ENCODE measurements at places on chromosomes 5 and 9.

- no peak for DNase-seq
These were observed 74.2 kb downstream of the MSX2 start for GRCh38 chr5:174798551-174798951.

- no peak for DNase-seq
These were observed 40.9 kb upstream of the FABP6 start for GRCh38 chr5:160188141-160189015.

GRCh38 chr9:123322273-123323195 lies 33.5 kb upstream of the CRB2 start:
- no peak for DNase-seq

DNA sequence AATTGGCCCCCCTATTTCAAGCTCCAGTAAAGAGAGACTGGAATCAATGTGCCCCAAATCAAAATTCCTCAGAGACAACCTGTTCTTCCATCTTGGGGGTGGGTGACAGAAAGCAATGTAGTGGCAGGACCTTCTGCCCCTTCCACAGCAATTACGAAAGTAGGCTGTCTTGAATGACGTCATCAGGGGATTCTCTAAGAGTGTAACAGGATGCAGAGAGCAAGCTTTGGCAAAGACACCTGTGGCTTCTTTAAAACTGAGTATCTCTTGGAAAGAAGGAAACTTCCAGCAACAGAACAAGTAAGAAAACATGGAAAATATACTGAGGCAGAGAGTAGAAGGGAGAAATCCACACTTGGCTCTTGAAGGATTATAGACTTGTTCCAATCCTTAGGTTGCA lies 247.6 kb upstream of the PDE4D start:
- no peak for DNase-seq

DNA sequence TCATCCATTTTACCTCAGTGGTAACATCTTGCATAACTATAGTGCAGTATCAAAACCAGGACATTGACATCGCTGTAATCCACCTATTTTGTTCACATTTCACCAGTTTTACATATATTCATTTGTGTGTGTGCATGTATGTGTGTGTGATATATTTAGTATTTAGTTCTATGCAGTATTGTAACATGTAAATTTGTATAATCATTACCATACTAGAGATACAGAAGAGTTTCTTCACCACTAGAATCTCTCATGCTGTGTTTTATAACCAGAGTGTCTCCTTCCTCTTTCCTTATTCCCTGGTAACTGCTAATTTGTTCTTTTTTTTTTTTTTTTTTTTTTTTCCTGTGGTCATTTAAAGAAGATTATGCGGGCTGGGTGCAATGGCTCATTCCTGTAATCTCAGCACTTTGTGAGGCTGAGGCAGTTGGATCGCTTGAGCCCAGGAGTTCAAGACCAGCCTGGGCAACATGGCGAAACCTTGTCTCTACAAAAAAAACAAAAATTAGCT lies 11.0 kb downstream of the RASA1 start:
- DNase-seq: no peak

- DNase-seq: no peak
These were observed 67.5 kb downstream of the SETX start for GRCh38 chr9:132287256-132287760.

- DNase-seq: no peak
These were observed 943.8 kb downstream of the NR2F1-AS1 start for GRCh38 chr5:92637247-92637646.

DNA sequence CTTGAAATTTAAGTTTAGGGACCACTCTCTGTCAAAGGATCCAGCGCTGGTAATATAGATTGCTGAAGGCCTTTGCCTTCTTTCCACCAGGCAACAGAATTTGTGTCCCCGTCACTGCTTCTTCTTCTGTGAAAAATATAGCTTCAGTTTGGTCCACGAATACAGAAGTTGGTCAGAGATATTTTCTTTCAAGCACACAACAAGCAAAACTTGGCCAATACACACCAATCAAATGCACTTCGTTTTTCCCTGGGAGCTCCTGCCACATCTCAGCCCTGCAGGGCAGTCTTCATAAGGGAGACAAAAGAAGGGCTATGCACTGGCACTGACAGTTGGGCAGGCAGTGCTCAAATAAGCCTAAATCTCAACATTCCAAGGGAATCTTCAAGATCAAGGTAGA lies 22.9 kb downstream of the HAVCR2 start:
- no peak for DNase-seq

- no peak for DNase-seq
These were observed 64.5 kb upstream of the ERBIN start for GRCh38 chr5:65861830-65862241.

GRCh38 chr9:5446451-5447236 lies 3.7 kb upstream of the CD274 start:
- no peak for DNase-seq

DNA sequence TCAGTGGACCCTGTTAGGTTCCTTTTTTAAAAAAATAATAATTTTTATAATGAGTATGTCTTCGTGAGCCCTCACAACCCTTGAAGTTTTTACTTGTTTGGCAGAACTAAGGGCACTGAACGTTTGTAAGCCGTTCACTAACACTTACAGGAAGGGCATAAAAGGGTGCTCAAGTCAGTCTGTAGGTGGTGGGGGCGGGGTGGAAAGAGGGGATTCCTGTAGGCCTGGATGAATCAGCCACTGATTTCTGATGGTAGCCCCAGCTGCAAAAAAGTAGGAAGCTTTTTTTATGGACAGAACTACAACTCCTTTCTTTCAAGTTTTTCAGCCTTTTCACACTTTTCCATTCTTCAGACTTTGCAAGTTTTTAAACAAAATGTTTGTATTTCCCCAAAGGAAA lies 35.8 kb downstream of the PIK3R1 start:
- no peak for DNase-seq

DNA sequence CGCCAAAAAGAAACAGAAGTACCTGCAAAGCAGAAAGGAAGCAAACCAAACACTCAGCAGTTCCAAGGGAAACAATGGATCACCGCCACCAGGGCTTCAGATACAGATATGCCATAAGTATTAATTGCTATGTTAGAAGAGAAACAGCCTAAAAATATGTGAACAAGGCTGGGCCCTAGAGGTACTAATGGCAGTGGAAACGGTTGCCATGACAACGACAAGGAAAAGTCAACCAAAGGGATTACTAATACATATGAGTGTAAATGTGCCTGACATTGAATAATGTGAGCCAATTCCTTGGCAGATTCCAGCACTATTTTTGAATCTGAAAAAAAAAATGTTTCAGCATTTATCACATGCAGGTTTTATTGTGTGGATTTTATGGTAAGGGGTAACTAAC lies 75.0 kb downstream of the CAVIN4 start:
- no peak for DNase-seq

DNA sequence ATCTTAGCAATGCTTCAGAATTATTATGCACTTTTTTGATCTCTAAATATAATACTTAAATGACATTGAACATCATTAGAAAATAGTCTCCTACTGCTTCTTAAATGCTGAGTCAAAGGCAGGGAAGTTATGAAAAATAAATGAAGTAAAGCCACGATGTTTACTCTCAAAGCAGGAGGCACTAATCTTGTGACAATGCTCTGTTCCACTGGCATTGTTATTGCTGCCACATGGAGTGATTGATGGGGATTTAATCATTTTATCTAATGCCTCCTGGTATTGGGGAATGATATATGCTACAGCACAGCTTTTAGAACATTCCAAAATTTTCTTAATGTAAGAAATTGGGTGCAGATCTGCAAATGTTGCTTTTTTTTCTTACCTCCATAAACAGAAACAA lies 1655.4 kb upstream of the NUDT12 start:
- DNase-seq: no peak

DNA sequence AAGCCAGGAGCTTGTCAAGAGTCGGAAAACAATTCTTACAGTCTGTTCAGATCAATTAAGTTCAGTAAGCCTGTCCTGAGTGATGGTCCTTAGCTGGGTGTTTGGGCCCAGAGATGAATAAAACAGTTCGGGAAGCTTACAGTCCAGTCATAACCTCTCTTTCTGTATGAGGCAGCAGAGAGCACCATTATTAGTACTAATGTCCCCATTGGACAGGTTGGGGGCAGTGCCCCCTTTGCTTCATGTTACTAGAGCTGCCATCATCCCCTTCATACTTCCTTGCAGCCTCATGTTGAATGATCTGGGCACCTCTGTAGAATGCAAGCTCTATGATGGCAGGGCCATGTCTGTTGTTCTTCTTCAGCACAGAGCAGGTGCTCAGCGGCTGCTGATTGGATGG lies 9.8 kb downstream of the DOCK2 start:
- DNase-seq: no peak

DNA sequence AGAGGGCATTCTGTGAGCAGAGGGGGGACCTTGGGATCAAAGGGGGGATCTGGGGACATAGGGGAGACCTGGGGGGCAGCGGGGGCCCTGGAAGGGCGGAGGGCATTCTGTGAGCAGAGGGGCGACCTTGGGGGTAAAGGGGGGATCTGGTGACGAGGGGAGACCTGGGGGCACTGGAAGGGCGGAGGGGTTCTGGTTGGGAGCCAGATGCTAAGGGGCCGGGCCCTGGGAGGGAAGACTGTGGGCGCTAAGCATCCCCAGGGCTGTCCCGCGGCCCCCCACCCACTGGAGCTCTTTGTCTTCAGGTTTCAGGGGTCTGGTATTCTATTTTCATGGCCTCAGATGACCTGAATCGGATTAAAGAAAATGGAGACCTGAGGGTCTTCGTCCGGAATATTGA lies 748 bp downstream of the LCN9 start:
- DNase-seq: no peak

DNA sequence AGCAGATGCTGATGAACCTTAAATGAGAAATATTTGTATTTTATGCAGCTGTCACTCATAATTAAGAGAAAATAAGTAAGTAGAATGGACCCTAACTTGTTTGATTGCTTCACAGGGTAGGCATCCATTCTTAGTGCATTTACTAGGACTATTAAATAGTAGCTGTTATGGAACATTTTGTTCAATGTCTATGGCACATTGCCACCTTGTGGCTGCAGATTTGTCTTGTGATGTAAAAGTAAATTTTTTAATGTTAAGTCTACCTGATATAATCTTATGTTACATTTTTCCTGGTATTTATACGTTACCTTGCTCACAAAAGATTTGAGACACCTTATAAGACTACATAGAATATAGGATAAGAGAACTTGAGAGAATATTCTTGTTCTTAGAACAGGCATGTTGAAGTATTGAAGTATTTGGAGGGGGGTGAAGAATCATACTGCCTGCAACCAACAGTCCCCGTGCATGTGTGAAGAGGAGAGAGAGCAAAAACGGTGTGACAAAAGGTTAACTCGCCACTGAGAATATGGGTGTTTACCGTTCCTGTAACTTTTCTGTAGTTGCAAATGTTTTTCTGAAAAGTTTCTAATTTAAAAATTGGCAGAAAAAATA lies 161.1 kb downstream of the MAST4 start:
- no peak for DNase-seq

GRCh38 chr5:75356719-75357118 lies 19.7 kb downstream of the HMGCR start:
- DNase-seq: no peak

- no peak for DNase-seq
These were observed 15.6 kb downstream of the SPARC start for GRCh38 chr5:151670953-151671636.

DNA sequence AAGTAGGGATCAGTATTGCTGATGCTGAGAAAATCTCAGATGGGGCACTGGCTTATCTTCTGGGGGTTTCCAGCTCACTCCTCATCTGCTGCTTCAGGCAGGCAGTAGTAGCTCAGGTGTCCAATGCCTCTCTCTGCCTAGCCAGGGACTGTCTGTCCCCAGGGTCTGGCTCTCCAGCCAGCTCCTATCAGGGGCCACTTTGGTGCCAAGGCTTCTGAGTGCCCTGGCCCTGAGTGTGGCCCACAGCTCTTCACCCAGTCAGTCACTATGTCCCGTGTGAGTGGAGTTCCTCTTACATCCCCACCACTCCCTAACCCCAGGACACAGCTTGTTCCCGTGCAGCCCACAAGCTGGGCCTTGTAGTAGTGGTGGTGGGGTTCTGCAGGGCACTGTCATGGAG lies 251.5 kb downstream of the HSPA4 start:
- no peak for DNase-seq

DNA sequence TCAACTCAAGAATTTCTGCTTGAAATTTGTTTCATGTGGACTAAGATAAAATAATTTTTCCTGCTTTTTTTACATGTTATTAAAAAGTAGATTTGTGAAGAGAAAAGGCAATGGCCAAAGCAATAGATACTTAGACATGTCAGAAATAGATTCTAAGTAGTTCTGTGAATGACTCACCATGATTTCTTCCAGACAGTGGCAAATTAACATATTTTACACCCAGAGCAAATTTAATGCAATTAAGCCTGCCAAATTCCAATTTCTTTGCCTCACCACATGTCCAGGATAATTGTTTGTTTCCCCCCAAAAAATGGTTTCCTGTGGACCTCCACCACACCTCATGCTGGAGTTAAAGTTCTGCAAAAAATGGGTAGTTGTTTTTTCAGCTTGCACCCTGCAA lies 651.4 kb downstream of the CETN3 start:
- no peak for DNase-seq

- peak; percentile 7 for DNase-seq
These were observed 412.6 kb downstream of the MLLT3 start for GRCh38 chr9:20209391-20210340.

DNA sequence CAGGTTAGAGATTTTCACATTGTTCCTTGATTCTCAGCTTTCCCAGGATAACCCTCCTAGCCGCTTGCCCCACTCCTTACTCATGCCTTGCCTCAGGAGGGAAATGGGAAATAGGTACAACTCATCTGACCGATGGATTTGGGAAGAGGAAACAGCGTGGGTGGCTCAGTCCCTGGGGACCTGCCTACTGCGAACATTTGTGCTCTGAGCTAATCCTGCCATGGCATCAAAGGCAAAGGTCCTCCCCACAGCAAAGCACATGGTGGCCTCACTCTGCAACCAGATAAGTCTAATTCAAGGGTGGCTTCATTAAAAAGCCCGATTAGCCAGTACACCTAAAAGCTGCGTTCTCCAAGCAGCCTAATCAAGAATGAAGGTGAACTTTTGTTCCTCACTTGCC lies 82.4 kb upstream of the ADRA1B start:
- DNase-seq: no peak

GRCh38 chr9:30937106-30937505 lies 1447.3 kb upstream of the ACO1 start:
- DNase-seq: no peak

DNA sequence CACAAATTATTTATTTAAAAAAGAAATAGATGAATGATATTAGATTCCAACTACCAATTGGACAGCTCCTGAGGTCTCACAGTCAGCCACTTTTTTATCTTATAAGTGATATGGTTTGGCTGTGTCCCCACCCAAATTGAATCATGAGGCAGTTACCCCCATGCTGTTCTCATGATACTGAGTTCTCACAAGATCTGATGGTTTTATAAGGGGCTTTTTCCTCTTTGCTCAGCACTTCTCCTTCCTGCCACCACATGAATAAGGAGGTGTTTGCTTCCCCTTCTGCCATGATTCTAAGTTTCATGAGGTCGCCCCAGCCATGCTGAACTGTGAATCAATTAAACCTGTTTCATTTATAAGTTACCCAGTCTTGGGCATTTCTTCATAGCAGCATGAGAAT lies 12.9 kb downstream of the NLN start:
- DNase-seq: no peak

- DNase-seq: no peak
These were observed 1057.7 kb upstream of the DMAC1 start for GRCh38 chr9:8857068-8857925.

GRCh38 chr5:169757016-169757415 lies 119.9 kb downstream of the DOCK2 start:
- DNase-seq: no peak

All from stimulated activated CD8-positive, alpha-beta memory T cell treated with anti-CD3 and anti-CD28 coated beads, Interleukin-2, amount 100 ng/mL, for 1 hour (primary cell).